ENCODE measurements at places on chromosomes 1 and 21.
A peak's percentile ranks its signal among the peaks of the same experiment; 100 is the strongest.

DNA sequence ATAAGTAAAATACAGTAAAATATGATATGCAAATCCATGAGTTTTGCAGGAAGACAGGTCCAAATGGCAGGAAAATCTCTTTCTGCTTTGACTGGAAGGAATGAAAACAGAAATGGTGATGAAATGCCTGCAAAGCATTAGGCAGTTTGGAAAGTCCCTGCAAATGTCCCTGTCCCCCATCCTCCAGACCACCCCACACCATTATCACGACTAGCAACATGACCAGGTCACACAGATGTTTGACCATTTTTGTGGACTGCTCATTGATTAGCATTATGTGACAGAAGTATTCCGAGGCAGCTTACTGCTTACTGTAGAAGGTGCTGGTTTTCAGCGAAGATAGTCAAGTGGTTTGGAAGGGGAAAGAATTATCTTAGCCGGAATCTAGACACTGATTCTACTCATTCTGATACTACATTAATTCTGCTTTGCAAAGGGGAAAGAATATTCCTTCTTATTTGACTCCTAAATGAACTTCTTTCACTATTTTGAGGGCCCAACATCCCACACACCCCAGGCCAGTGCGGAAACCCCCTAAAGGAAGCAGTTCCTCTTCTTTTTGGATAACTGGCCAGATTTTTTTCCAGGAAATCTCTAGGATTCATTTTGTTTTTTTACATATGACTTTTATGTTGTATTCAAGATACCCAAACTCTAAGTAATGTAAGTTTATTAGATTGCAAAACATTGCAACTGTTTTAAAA, 9.5 kb upstream of the CR2 start:
- no peak for DNase-seq

GRCh38 chr1:41847733-41848132, 71.0 kb downstream of the HIVEP3 start:
- DNase-seq: peak; percentile 25

DNA sequence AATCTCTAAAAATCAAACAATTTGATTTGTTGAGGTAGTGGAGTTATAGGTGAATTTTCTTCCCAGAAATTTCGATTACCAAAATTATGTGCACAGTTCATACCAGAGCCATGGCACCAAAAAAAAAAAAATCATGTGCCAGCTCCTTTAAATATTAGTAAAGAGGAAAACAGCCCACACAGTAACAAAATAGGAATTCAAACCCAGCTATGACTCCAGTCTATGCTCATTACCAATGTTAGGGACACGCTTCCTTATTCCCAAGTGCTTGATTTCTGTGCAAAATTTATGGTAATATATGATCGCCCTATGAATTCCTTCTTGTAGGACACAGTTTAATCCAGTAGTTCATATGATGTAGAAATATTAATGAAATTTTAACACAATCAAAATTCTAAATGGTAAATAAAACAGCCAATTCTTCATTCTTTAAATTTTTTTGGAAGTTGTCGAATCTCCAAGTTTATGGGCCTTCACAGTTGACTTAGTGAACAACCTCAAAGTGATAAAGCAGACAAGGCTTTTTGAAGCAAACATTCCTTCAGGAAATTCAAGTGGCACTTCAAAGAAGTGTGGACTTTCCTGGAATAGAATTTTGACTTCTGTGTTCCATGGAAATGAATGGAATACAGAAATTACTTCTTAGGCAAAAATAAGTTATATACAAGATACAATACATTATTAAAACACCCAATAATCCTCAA, 1.9 kb downstream of the TOR1AIP2 start:
- no peak for DNase-seq

DNA sequence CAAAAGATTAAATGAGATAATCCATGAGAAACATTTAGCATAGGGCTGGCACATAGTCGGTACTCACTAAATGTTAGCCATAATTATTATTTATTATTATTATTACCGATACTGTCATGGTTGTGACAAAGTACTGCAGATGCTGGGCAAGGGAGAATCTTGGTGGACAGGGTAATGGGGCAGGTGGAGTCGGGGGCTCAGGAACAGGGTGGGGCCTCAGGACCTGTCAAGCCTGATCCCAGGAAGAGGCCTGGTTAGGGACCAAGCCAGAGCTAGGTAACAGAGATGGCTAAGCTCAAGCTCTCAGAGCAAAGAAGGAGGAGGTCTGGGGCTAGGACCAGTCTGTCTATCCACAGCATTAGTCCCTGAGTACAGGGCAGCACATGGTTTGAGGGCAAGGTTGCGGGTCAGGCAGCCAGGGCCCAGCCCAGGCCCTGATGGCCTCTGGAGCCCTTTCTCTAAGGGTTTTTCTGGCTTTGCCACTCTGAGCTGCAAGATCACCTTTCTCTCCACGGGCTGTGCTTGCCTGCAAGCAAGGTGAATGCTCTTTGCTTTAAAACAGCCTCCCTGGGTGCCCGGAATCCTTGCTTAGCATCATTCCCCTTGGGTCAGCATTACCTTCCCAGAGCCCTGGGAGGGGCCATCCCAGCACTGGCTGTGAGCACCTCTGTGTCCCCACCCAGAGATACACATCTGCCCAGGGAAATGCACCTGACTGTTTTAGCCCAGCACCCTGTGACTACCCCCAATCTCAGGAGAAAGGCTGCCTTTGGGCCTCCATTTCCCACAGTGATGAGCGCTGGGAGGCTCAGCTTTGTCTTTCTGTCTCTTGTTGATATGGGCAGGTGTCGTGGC, 572.0 kb downstream of the PTPRU start:
- no peak for DNase-seq

DNA sequence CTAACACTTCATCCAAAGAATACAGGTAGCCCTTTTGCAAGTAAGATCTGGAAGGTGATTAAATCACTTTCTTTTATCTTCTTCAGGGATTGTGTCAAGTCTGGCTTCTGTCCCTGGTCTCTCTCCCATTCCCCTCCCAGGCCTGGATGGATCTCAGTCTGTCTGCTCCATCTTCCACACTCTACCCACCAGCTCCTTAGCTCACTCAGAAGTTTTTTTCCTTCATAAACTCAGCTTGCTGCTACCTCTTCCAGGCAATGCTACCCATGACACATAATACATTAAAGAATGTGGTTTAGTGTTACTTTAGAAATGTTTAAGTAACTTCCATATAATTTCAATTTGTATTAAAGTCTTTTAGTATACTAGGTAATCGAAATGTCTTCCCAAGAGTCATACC, 133.1 kb downstream of the AKT3 start:
- DNase-seq: no peak

- no peak for DNase-seq
These were observed 361.4 kb downstream of the HLX start for GRCh38 chr1:221240690-221241089.

GRCh38 chr1:51203121-51203873, 32.8 kb upstream of the RNF11 start:
- DNase-seq: no peak

- DNase-seq: peak; percentile 39
These were observed 23.6 kb downstream of the COL6A2 start for GRCh38 chr21:46121286-46122221.

GRCh38 chr1:183032122-183032921, 9.1 kb downstream of the LAMC1 start:
- DNase-seq: no peak

GRCh38 chr1:216186141-216186540, 237.1 kb downstream of the USH2A start:
- DNase-seq: no peak

- no peak for DNase-seq
These were observed 5.1 kb upstream of the SPATC1L start for GRCh38 chr21:46189213-46189958.

DNA sequence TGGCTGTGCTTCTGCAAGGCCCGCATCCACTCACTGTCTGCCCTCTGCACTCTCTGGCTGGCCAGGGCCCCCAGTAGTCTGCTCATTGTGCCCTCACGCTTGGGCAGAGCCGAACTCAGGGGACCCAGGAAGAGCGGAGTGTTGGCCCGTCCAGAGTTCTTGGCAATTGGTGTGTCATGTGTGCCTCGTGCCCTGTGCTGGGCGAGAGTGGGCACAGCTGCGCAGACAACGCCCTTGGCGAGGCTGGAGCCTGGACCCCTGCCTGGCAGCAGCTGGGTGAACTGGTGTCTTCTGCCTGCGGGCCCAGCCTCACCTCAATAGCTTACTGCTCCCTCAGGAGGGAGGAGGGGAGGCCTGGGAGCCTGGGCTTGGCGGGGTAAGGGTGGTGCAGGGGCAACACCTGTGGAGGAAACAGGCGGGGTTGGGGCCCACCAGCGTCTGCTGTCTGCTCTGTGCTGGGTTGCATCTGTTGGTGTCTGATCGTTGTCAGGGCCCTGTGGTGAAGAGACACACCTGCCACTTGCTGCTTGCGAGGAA, 2.1 kb downstream of the GUK1 start:
- DNase-seq: peak; percentile 37

DNA sequence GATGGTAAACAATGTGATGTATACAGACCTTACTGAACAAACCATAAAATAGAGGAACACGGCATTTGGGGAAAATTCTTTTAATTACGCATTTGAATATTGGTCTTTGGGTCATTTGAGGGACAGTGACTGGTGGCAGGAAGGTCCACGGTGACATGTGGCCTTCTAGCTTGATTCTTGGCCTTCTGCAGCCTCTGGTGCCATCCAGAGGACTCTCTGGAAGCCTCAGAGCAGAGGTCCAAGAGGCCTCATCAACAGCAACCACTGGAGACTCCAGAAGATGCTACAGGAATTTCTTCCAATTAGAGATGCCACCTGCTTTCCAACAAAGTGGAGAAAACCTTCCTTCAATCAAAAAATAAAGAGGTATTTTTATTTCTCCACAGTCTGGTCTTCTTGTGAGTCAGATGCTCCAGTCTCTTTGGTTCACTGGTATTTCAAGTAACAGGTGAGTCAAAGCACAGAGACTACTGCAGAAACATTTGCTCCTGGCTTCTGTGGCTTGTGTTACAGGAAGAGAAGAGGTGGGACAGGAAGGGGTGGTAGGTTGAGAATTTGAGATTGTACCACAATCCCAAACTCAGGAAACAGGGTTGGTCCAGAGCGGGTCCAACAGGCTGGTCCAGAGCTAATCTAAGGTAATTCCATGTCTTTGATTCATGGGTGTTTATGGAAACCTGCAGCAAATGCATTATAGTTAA, 2.7 kb upstream of the F5 start:
- no peak for DNase-seq

DNA sequence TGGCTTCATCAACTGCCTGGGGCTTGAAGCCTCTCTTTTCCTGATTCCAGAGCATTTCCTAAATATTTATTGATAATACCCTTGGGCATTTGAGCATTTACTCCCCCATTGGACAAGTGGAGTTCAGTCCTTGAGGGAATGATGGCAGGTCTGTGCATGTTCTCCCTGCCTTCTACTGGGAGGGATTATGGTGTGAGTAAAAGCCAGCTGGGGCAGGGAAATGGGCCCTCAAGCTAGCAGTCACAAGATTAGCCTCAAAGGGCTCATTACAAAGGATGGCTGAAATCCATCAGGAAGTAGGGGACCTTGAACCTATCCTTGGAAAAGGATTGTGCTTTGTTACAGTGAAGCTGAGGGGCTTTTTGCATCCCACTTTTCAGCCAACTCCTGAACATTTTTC, 24.2 kb upstream of the OSBPL9 start:
- no peak for DNase-seq

GRCh38 chr1:207849016-207849415, 61.9 kb downstream of the CD34 start:
- DNase-seq: no peak

DNA sequence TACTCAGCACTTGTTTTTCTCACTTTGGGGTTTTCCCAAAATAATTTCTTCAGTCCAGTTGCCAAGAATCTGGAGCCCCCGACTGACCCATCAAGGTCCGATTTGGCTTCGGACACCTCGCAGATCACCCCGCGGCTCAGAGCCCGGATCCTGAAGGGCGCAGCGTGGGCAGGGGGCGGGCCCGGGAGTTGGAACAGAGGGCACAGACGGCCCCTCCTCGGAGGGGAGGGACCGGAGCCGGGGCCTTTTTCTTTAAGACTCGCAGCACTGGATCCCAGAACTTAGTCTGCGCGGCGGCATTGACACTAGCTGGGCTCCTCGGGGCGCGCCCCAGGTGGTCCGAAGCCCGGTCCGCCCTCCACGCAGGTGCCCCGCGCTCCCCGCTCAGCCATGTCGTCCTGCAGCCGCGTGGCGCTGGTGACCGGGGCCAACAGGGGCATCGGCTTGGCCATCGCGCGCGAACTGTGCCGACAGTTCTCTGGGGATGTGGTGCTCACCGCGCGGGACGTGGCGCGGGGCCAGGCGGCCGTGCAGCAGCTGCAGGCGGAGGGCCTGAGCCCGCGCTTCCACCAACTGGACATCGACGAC, at the start of gene CBR3:
Gene CBR3 (plus strand): TSS at position 277 of the 588 bp plus-strand sequence. CDS start 114 bp downstream, at position 391.
- DNase-seq: peak; percentile 68

- DNase-seq: no peak
These were observed 116.3 kb upstream of the HNRNPU start for GRCh38 chr1:244980605-244981004.

DNA sequence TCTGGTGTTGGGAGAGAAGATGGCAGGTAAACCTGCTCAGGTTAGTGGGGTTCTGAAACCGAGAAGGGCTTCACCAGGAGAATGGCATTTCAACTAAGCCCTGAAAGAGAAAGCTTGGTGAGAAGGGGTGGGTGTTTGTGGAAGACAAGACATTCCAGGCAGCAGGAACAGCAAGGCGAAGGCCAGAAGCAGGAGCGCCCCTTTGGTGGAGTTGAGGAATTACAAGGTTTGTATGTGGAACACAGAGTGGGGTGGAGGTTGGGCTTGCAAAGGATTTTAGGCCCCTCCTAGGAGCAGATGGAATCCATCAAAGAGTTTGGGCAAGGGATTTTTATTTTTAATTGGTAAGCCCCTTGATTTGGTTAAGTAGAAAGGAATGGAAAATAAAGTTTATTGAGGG, 24.8 kb upstream of the ELOA start:
- DNase-seq: no peak

GRCh38 chr1:17067069-17067426, 13.2 kb upstream of the SDHB start:
- DNase-seq: no peak

DNA sequence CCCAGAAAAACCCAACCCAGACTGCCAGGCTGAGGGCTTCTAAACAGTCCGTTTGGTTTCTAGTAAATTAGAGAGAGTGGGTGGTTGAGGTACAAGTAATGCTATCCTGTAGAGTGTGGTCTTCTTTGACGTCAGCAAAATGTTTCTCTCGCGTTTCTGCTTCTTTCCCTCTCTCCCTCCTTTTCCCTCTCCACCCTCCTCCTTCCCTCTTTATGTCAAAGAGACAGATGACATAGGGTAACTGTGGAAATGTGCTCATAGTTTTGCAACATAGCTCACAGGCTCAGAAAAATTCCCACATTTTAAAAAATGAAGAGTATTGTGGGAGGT, 158.3 kb downstream of the TOMM20 start:
- no peak for DNase-seq

DNA sequence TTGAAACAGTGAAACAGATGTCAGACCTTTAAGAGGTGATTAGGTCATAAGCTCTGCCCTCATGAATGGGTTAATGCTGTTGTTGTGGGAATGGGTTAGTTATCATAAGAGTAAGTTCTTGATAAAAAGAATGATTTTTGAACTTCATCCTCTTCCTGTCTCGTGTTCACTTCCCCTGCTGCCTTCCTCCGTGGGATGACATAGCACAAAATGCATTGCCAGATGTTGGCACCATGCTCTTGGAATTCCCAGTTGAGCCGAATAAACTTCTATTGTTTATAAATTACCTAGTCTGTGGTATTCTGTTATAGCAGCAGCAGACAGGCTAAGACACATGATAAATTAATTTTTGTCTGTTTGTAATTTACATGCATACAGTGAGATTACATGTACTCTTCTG, 112.0 kb upstream of the LRRC7 start:
- DNase-seq: no peak

- DNase-seq: no peak
These were observed 6.4 kb downstream of the PLPPR4 start for GRCh38 chr1:99270646-99271045.

- DNase-seq: no peak
These were observed 22.9 kb upstream of the IKBKE start for GRCh38 chr1:206447422-206447765.
